DMS79 (cell line): ENCODE measurements at places on chromosomes 2 and 18.

DNA sequence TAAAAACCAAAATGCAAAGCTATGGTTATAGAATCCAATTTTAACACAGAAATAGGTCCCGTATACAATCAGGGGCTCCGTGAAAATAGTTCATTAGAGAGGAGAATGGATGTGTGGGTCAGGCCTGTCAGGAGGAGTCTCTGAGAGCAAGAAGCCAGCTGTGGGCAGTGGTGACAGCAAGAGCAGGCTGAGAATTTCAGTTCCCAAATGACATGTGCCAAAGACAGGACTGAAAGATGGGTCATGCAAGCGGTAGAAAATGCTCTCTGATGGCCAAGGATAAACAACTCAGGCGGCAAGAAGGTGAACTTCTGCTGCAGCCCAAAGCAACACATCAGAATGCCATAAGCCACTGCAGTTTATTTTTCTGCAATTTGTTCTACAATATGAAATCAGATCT lies 100.4 kb downstream of the CCDC141 start:
- no peak for DNase-seq

DNA sequence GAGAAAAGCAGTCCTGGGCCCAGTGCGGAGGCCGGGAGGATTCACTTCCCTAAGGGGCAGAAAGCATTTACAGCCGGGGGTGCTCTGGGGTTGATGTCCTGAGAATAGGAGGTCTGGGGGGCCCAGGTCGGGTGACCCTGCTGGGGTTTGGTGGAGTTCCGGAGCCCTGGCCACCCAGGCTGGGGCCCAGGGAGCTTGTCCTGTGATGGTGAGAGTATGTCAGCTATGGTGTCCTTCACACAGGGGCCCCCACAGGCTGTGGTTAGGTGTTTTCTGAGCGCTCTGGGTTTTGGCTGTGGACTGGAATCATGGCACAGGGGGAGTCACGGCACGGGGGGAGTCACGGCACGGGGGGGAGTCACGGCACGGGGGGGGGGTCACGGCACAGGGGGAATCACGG lies 54.5 kb upstream of the TMEM18 start:
- no peak for DNase-seq

DNA sequence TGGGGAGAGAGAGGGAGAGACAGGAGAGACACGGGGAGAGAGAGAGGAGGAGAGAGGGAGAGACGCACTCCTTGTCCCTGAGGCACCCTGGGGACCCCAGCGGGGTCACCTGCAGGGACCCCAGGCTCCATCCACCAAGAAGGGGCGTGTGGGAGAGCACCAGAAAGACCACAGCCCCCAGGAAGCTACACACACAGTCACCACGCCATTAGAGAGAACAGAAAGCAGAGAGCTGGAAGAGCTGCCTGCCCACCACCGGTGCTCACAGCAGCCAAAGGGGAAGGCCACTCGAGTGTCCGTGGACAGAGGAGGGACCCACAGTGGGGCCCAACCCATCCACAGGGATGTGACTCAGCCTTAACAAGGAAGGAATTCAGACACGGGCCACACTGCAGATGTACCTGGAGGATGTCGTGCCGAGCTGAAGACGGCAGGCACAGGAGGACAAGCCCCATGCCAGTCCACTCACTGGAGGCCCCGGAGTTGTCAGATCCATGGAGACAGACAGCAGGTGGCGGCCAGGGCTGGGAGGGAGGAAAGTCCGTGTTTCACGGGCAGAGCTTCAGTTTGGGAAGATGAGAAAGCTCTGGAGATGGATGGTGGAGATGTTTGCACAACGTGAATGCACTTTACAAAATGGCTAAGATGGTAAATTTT lies 11.5 kb upstream of the NFATC1 start:
- DNase-seq: no peak

DNA sequence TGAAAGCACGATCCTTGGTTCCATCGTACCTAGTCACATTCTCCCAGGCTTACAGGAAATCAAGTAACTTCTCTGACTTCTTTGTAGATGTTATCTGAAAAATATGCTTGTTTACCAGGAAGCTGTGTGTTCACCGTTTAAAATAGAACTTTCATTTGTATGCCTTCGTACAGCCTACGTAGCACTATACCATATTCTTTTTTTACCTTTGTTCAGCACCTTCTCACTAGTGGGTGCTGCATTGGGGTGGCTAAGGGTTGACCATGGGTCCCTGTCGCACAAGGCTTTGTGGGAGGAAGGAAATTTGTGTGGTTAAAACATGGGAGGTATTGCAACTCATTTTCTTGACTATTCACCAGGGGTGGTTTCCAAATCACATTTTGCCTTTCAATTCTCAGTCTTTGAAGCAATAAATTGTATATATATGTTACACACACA lies 16.6 kb downstream of the MALT1 start:
- DNase-seq: no peak

DNA sequence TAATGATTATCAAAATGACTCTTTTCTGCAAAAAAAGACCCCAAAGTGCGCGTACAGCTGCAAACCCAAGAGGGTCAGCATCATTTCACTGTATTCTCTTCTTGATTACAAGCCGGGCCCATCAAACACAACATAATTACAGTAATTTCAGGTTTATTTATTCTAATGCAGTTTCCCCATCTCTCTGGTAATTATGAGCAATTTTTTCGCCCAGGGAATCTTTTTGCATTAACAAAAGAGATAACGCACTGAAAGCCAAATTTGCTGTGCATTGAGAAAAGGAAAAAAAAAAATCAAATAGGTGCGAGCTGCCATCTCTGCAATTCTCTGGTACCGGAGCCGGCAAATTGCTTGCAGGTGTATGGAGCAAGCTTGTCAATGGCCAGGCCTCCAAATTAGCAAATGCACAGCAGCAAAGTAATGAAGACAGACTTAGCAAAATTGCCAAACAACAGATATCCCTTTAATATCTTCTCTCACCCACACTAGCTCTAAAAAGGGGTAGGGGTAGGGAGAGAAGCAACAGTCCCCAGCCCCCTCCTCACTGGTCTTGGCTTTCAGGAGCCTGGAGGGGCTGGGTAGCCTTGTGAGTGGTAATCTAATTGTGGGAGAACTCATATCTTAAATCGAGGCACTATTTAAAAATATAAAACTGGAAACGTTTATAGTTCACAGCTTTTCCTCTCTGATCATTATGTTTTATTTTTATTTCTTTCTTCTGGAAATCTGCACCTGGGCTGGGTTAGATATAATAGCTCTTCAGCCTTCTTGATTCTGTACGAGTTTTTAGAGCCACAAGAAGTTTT lies 6.7 kb downstream of the DLX1 start:
- DNase-seq: no peak

DNA sequence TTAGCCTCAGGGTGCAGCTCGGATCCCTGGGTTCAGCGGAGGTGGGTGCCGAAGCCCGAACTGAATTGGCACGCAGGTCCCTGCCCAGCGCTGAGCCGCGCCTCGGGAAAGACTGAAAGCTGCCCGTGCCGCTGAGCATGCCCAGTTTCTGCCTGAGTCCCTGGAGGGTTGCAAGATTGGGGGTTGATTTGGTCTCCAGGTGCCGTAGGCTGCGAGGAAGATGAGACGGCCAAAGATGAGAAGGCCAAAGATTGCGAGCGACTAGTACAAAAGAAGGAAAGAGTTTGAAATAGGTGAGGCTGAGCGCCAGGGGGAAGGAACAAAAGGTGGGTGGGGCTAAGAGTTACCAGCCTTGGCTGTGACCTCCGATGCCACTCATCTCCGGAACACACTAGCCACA lies 852 bp upstream of the KCNH7 start:
- peak; percentile 79 for DNase-seq
